ENCODE measurements at places on chromosomes 1 and 21.

- no peak for DNase-seq
Observed at GRCh38 chr1:180585994-180586359, 27.2 kb downstream of the OVAAL start.

DNA sequence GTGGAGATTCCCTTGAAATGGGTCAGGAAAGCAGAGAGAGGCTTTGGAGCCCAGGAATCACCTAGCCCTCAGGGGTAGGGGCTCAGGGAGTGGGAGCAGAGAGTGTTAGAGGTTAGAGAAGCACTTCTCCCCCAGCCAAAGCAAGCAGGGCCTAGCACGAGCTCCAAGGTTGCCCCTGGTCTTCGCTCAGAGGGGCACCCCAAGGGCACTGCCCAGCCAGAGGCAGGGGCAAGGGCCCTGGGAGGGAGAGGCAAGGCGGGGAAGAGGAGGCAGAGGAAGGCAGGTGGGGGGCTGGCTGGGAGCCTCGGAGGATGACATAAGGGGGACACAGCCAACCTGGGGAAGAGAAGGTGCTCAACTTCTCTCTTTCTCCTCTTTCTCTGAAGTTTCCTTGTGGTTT lies 71.9 kb downstream of the CASZ1 start:
- DNase-seq = no peak

- no peak for DNase-seq
Observed at GRCh38 chr1:34708106-34708505, 46.7 kb upstream of the GJB5 start.

- DNase-seq = no peak
Observed at GRCh38 chr1:187838335-187839293, 1009.9 kb downstream of the PLA2G4A start.

DNA sequence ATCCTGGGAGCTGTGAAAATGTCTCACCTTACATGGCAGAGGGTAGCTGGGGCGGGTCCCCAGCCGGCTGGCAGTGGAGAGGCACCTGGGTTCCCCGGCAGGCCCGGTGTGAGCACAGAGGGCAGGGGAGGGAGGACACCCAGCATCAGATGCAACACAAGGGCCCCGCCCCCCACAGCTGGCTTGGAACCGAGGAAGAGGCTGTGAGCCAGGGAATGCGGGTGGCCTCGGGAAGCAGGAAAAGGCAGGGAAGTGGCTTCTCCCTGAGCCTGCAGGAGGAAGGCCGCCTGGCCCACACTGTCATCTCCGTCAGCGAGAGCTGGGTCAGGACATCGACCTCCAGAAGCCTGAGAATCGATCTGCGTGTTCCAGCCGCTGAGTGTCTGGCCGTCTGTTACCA lies 87.3 kb downstream of the SIK1 start:
- no peak for DNase-seq

- DNase-seq = no peak
Observed at GRCh38 chr1:73472810-73473209, 725.2 kb downstream of the LRRIQ3 start.

GRCh38 chr1:59504276-59504675 lies 207.4 kb downstream of the FGGY start:
- no peak for DNase-seq

DNA sequence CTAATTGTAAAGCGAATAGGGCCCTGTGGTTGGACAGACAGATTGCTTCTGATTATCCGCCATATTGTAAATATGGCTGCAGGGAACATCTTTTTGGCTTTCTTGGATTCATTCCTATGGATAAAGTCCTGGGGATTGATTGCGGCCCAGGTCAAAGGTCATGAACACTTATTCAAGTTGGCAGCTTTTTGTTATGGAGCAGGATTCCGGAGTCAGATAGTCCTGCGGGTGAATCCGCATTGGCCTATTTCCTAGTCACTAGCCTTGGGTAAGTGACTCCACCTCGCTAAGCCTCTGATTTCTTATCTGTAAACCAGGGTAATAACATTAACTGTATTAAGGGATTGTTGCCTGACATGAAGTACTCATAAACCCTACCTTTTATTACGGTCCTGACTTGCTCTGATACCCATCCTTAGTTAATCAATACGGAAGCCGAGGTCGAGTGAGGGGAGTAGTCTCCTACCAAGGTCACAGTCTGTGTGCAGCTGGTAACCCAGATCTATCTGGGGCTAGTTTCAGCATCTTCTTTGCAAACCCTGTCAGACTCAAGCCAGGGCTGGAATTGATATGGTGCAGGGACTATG lies 31.7 kb downstream of the EDN2 start:
- no peak for DNase-seq

DNA sequence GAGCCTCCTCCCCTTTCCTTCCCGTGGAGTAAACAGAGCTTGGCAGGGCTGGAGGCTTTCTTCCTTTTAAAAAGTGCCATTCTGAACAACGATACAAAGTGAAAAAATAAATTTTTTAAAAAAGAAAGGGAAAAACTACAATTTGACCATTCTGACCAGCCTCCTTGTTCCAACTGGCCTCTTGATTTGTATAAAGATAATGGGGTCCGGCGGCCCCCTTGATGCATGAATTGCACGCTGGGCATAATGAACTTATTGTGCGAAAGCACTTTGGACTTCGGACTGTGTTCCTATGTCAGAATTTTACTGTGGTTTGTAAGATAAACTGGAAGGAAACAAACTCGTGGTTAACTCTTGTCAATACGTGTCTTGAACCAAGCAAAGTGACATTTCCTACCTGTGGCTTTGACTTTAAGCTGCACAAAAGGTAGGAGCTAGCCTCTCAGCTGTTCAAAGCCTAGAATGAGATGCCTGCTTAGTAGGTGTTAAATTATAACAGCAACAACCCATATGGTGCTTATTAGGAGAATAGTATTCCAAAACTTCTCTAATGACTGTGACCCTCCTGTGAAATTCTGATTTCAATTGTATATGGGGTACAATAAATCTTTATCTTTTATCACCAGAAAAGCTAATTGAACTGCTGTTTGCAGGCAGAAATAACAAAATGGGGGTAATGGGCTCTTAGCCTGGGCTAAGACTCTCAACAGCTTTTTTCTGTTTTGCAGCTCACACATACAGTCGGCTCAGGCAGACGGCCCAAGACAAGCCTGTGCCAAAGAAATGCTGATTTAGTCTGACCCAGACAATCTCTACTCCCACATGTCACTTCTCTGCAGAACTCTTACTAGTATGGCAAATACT lies 9.3 kb downstream of the IRF2BP2 start:
- DNase-seq = no peak

DNA sequence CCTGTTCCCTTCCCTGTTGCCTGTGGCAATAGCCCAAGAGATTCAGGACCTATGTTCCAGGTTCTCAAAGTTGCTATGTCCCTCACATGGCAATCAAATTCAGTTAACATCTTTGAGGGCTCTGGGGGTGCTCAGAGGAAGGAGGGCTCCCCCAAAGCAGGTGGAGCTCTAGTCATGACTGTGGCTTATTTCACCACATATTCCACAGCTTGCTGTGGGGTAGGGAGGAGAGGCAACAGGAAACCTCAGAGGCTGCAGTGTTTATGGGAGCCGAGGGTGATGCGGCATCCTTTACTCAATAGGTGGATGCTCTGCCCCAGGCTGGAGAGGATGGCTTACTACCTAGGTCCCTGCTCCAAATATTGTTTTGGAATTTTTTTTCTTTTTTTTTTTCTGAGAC lies 1.2 kb upstream of the MKNK1 start:
- DNase-seq = no peak

- no peak for DNase-seq
Observed at GRCh38 chr1:155499953-155500639, 62.5 kb downstream of the ASH1L start.

- DNase-seq = no peak
Observed at GRCh38 chr1:190154744-190155143, 322.9 kb downstream of the BRINP3 start.

DNA sequence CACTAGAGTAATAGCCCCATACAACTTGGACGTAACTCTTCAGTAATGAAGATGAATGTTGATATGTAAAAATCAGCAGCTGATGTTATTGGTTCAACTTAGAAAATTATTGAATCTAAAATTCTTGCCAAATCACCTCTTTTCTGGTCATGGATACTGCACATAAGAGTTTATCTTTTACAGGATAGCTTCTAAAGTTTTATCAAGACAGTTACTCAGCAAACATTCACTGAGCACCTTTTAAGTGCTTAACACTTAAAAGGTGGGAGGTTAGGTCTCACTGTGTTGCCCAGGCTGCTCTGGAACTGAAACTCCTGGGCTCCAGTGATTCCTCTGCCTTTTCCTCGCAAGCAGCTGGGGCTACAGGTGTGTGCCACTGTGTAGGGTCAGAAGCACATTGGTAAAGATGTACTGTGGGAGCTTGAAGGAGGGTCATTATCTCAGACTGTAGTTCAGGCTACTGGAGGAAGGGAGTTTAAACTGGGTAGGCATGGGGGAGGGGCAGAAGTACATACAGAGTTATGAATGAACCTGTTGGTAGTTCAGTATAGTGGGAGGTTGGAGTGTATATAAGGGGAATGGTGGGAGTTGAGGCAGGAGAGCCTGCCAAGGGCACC lies 2.0 kb downstream of the MPZL1 start:
- no peak for DNase-seq

GRCh38 chr1:169873582-169874199 lies 20.0 kb downstream of the SCYL3 start:
- DNase-seq = no peak

DNA sequence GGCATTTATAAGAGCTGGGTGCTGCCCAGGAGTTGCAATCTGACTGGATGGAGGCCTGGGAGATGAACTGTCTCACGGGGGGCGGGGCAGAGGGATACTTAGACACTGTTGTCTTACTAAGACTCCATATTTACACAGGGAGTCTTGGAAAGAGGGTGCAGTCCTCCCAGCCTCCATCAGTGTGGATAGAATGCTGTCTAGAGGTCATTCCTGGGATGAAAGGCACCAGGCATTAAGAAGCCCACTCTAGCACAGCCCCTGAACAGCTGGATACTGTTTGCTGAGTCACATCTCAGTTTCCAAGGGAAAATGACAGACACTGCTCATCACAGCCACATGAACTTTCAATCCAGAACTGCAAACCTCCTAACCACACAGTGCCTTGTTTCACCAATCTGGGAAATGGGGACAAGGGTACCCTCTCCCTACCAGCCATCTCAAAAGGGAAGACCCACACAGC lies 43.3 kb downstream of the SSBP3 start:
- DNase-seq = no peak
